Right forelimb (tissue), 1 donor: ENCODE measurements at places on chromosomes 12 and 14.

- no peak for DNase-seq
These were observed 2.6 kb upstream of the RCOR1 start for GRCh38 chr14:102589761-102590290.

DNA sequence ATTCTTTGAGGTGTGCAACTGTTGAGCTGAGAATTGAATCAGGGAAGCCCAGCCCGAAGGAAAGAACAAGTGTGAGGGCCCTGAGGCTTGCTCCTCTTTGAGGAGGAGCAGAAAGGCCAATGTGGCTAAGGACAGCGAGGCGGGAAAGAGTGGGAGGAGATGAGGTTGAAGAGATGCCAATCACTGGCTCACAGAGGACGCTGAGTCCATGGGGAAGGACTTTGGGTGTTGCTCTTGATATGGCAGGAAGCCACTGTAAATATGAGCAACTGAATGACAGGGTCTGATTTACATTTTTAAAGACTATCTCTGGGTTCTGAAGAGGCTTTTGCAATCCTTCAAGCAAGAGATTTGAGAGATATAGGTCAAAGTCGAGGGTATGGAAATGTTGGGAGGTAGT lies 3.3 kb upstream of the APPL2 start:
- no peak for DNase-seq

GRCh38 chr14:105138551-105139111 lies 29.9 kb downstream of the JAG2 start:
- peak; percentile 35 for DNase-seq

DNA sequence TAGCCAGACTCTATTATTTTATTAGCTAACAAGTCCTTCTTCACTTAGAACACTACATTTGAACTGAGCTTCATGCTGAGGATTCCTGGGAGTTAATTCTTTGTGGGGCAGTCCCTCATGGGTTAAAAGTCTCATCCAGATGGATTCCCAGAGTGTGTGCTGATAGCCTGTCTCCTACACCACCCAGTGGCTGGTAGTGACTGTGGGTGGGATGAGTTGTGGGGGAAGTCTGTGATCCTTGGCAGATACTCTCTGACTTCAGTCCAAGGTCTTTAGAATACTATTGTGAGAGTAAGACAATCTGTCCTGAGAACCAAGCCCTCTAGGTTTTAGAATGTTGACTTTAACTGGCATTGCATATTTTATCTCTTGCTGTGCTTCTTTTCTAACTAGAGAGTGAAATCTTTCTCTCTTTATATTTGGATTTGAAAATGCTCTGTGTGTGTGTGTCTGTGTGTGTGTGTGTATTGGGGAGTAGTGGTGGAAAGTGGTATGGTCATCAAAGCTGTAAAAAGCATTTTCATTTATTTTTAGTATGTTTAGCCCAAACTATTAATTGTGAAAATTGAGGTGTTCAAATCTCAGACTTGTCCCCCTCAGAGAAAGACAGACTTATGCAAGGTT lies 37.3 kb downstream of the AKAP6 start:
- no peak for DNase-seq

GRCh38 chr14:101056446-101056845 lies 152.9 kb upstream of the RTL1 start:
- DNase-seq = no peak

GRCh38 chr12:93802293-93802692 lies 125.1 kb downstream of the CRADD start:
- no peak for DNase-seq

GRCh38 chr12:122886851-122887818 lies 8.8 kb downstream of the VPS37B start:
- DNase-seq = no peak

DNA sequence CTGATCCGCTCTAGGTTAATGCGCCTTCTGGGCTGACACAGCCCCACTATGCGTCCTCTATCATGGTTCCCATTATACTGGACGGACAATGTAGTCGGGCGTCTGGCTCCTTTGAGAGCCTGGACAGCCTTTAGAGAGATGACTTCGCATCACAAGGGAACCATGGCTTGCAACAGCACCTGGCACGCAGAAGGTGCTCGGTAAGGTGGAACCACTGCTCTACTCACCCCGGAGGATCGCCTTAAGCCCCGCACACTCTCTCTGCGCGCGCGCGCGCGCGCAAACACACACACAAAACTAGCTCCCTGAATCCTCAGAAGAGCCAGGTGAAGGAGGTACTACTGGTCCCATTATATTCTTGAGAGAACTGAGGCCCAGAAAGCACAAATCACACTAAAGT lies 7.1 kb downstream of the MAP3K12 start:
- DNase-seq = no peak

DNA sequence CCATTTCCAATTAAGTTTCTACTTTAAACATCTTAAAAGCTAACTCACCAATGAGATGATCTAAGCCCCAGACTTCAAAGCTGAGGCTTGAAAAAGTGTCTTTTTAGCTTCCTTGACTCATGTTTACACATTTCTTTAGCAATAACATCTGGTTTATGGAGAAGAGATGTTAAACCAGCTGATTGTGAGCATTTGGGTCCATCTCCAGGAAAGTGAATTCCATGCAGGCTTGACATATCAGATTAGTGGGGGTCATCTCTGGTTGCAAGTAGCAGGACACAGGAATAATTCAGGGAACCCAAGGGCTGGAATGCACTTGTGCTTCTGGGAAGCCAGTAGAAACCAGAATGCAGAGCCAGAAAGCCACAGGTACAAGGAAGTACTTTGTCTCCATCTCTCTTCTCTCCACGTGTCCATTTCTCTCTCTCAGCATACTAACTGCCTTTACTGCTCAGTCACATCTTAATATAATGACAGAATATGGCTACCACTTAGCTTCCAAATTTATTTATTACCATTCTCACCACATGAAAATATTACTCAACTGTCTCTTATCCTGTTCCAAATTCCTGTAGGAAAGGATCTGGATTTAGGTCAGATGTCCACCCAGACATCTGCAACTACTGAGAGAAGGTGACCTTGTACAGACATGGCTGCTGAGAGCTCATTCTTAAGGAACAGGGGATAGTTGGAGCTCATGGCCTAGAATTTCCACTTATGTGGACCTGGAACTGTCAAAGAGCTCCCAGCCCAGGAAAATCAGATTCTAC lies 104.4 kb downstream of the SCN8A start:
- DNase-seq = no peak
